Ureter (tissue), 1 donor: ENCODE measurements at places on chromosomes 3 and 15.

- no peak for DNase-seq
These were observed 325.7 kb downstream of the OTOL1 start for GRCh38 chr3:161822291-161822690.

DNA sequence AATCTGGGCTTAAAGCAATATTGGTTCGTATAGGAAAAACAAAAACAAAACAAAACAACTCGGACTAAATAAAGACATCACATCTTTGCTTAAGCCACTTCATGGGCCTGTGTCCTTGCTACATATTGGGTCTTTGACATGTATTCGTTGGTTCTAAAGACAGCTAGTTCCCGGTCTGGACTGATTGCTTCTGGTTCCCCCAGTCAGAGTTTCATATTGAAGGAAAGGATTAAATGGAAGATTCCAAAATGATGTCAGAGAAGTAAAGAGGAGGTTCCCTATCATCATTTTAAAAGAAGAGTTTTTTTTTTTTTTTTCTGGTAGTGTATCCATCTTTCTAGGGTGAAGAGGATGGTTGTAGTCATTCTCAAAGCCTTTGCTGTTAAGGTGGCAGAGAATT, 2.3 kb downstream of the OXSR1 start:
- DNase-seq = no peak

GRCh38 chr3:134313847-134314587, 60.2 kb downstream of the AMOTL2 start:
- DNase-seq = no peak

DNA sequence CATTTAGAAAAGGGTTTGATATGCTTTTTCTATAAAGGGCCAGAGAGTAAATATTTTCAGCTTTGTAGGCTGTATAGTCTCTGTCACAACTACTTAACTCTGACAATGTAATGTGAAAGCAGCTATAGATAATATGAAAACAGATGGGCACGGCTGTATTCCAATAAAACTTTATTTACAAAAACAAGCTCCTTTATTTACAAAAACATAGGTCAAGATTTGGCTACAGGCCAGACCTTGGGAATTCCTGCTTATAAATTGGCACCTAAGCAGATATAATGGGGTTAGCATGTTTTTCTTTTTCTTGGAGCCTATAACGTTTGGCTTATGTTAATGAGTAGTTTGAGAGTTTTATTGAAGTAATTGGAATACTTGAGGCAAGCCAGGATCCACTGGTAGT, 119.4 kb upstream of the CGNL1 start:
- DNase-seq = no peak

GRCh38 chr3:145692751-145693150, 468.2 kb downstream of the PLOD2 start:
- DNase-seq = no peak

DNA sequence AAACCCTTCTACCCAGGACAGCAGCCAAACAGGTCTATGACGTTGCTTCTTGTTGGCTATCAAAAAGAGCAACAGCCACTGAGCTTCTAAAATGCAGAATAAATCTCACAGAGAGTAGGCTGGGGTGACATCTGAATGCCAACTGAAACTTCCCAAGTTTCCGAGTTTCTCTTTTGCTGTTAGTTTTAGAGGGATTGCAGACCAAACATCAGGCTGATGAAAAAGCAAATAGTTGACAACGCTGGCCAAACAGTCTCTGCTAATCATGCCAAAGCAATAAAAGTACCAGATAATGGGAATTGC, 670 bp upstream of the CBLB start:
- DNase-seq = no peak

GRCh38 chr15:42036112-42036905, 15.5 kb upstream of the PLA2G4E start:
- no peak for DNase-seq

GRCh38 chr3:141544697-141545096, 57.9 kb downstream of the RASA2 start:
- DNase-seq = no peak

GRCh38 chr3:126467611-126467955, 8.1 kb downstream of the ZXDC start:
- no peak for DNase-seq

DNA sequence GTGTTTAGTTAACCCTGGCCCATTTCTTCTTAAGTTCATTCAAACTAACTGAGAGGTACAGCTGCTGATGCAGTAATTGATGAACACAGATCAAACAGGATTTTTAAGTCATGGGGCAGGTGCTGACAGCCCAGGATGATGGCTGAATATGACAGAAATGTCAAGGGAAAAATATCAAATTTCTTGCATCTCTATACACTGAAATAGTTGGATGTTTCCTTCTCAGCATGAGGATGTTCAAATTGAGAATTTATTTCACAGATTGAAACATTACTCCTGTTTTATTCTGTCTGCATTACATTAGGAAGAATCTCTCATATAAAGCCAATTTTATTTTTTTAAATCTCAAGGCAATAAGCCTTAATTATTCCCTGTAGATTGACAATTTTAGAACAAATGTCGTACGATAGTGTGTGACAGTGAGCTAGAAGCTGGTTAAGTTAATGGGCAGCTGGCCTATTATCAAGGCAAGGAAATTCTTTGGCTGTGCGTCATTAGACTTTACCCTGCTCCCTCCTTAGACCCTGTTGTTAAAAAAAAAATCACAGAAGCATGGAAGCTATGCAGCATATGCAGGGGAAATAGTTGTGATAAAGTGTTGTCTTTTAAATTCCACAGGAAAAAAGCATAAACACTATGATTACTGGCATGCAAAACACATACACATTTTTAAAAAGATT, 183.8 kb upstream of the KCNMB2 start:
- no peak for DNase-seq

DNA sequence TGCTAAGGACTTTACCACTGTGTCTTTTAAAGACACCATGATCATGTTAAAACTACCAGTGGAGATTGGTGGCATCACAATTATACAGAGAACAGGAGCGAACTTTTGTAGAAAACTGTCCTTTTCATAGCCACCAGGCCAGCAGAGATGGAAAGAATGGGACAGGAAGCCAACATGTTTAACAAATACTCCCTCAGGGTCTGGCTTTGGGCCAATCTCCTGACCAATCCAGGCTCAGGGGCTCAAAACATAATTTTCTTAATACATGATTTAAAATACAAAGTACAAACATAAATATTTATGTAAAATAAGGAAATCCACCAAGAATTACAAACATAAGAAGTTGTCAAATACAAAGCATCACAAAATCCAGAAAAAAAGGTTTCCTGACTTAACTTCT, 266.0 kb downstream of the VPS13C start:
- DNase-seq = no peak

- DNase-seq = no peak
These were observed 59.8 kb upstream of the MEX3B start for GRCh38 chr15:82105451-82106215.

GRCh38 chr3:62774221-62774620, 101.0 kb downstream of the CADPS start:
- DNase-seq = no peak

DNA sequence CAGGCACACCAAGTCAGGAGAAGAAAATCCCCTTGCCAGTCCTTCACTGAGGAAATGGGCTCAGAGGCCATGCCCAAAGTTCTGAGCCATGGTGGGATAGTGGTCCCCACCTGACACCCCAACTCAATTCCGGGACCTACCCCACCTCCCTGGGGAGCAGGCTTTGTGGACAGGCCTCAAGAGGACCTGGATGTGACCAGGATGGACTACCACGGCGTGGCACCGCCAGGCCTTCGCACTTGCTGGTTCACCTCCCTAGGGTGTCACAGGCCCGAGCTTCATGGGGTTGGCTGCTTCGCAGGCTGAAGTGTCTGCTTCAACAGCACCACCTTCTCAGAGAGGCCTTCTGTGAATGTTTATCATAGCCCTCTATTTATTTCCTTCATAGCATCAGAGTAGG, 31.7 kb downstream of the POC1A start:
- DNase-seq = no peak

DNA sequence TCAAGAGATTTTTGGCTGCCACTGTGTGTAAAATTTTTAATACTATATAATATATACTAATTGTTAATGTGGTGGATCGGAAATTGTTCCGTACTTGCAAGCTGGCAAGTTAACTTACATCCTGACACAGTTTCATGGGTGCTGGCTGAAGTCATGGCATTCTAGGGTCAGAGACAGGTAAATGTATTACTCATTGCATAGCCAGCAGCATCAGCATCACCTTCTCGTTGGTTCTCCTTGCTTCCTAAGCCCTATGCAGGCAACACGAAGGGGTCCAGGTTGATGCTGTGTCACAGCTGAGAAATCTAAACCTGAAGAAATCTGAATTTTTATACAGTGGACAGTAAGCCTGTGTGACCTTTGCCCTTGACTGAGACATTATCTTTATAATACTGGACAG, 162.7 kb downstream of the KLHL25 start:
- no peak for DNase-seq

- DNase-seq = no peak
These were observed 338.2 kb upstream of the THRB start for GRCh38 chr3:24832891-24833290.

DNA sequence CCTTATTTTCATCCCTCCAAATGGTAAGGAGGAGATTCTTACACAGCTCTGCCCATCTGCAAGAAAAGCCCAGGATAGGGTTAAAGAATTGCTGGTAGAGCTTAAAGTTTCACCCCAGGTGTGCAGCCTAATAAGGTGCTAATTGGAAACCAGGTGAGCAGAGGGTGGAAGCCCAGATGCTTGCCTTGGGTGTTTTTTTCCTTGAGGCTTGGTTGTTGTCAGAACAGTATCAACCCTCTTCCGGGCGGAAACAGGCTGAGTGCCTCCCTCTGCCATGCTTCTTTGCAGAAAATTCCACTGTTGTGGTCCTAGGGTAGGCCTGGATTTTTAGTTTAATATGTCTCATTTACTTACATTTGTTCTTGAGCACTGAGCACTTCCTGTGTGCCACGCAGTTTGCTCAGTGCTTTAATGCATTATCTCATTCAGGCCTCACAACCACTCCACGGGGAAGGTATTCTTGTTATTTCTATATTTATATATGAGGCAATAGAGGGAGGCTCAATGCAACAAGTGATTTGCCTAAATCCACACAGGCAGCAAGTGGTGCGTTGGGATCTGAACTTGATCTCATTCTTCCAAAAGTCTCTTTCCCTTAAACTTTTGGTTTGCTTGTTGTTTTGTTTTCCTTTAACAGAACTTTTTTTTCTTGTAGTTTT, 115.0 kb upstream of the LRIG1 start:
- no peak for DNase-seq
